H9 (cell line): ENCODE measurements at places on chromosomes 4 and X.
A peak's percentile ranks its signal among the peaks of the same experiment; 100 is the strongest.

DNA sequence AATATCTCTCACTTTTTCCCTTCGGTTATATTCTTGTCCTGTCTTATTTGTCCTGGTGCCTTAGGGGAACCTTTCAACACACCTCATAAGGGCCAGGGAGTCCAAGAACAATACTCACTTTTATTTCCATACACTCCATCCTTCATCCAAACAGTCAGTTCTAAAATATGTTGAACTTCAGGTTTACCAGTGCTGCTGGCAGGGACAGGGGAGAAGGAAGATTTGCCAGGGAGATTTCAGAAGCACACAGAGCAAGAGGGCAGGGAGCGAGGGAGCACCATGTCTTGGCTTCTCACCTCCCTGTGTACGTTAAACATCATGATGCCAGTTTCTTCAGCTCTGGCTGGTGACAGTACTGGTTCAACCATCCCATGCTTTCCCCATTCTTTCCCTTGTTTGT, 631.1 kb upstream of the FAT1 start:
- no peak for DNase-seq

- no peak for DNase-seq
These were observed 77.0 kb upstream of the SPRY1 start for GRCh38 chr4:123319639-123320038.

GRCh38 chr4:113827285-113827684, 65.7 kb upstream of the CAMK2D start:
- DNase-seq, result no peak

DNA sequence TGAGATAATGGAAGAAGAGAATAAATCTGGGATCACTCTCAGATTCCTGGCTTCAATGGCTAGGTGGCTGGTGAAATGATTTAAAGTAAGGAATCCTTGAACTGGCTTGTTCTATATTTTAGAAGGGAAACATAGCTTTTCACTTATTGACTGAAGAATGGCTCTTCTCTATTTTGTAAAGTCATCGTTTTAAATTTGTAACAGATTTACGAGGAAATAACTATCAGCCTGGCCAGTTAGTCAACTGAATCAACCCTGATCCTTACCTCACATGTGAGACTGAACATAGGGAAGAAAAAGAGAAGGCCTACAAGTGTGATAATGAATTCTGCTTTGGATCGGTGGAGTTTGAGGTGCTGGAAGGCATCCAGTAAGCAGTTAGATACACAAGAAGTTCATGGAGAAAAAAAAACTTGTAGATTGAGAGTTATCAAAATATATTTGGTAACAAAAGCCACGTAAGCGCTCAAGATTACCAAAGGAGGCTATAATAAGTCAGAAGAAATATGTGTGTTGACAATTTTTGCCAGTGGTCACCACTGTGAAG, 12.0 kb downstream of the AREG start:
- DNase-seq, result no peak

DNA sequence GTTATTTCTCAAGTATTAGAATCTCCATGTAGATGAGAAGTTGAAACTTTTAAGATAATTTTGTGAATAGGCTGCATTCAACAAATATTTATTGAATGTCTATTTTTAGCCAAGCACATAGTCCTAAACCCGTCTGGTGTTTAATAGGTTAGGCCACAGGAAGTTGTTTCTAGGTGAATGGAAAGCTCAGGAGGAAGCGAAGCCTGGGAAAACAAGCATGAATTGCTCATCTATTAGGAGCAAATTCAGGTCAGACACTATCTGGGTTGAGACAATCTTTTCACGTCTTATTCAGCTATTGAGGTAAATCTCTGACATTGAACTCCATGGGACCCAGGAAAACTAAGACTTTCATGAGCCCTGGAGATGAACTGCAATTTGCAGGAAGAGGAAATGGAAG, 43.1 kb upstream of the FREM3 start:
- no peak for DNase-seq

- no peak for DNase-seq
These were observed 125.2 kb downstream of the ELOVL6 start for GRCh38 chr4:110073053-110073845.

DNA sequence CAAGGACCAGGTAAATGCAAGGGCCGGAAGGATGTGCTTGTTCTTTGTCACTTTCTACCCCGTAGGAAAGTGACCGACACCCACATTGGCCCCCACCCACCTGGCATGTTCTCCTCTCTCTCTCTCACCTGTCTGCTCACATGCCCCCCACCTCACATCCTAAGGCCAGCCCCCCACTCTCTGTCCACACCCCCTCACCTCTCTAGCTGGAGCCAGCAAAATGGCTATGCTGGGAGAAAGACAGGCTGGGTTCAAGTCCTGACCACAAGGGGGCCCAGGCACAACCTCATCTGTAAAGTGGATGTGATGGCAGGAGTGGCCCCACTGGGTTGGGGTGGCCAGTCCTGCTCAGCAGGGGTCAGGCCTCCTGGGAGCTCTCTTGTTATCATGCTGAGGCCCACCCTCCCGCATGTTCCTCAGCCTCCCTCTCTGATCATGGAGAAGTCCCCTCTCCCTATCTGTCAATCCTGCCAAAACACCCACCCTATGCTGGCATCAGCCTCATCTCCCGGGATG, 1.7 kb upstream of the PPP2R2C start:
- DNase-seq, result peak; percentile 62

DNA sequence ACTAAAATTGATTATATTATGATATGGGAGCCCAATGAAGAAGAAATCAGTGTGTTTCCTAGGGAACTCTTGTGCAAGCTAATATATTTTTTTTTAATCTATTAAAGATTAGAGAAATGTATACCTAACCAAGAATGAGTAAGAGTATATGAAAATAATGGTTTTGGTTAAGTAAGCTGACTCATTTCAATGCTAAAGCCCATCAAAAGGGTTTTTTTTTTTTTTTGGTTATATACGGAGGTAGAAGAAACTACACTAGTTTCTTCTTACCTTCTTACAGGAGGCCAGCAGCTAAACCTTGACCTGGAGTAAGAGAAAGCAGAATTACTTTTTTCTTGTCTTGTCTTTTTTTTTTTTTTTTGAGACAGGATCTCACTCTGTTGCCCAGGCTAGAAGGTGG, 27.5 kb downstream of the RUFY3 start:
- DNase-seq, result no peak

DNA sequence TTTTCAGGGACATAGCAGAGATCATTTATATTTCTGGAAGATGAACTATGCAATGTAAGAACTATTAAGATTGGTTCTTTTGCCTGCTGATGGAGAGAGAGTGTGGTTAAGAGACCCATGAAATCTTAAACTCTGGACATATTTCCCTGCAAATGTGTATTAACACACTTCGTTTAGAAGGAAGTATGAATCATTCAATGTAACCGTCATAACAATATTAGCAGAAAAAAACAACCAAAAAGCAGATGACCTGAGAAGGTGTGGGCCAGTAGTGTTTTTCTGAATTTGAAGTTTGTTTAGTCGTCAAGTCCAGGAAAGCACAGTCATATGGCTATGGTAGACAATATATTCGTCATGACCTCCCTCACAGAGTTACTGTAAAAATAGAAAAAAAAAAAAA, 2.5 kb upstream of the TMPRSS11D start:
- DNase-seq, result no peak

DNA sequence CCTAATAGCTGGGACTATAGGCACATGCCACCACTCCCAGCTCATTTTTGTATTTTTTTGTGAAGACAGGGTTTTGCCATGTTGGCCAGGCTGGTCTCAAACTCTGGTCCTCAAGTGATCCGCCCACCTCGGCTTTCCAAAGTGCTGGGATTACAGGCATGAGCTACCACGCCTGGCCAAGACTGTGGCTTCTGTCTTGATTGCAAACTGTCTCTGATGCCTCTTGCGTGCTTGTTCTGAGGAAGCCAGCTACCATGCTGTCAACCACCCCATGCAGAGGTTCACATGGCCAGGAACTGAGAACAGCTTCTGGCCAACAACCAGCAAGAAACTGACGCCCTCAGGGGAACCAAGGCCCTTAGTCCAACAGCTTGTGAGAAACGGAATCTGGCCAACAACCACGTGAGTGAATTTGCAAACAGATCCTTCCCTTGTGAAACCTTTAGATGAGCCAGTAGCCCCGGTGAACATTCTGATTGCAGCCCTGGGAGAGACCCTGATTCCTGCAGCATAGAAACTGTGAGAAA, 71.2 kb downstream of the SUPT20HL2 start:
- no peak for DNase-seq

DNA sequence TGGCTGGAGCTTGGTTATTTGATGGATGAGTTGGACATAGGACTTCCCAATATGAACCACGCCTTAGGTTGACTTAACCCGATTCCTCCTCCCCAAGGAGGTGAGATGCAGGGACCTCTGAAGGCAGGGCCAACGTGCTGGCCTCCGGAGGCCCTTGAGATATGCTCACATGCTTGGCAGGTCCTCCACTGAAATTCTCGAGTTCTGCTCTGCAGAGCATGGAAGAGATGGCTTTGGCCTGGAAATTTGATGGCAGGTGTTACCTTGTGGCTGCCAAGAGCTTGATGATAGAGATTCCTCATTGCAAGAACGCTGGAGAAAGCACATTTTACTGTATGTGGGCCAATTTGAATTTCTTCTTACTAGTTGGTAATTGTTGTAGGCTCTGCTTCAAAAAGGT, 117.4 kb upstream of the LIMCH1 start:
- DNase-seq, result no peak

GRCh38 chr4:187158003-187158402, 434.3 kb upstream of the FAT1 start:
- DNase-seq, result no peak

DNA sequence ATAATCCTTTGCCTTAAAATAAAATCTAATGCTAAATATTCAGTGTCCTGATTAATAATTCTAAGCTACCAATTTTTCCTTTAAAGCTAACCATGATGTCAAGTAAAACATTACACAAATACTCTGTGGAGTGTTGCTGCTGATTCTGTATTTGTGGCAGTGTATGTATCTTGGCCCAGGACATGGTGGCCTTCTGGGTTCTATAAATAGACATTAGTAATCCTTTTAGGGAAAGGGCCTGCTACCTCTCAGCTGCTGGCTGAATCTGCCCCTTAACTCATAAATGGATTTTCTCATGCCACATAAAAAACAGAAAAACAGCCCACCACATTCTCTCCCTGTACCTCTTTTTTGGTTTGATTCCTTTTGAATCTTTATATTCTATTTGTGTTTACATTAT, 1.2 kb upstream of the XK start:
- DNase-seq, result no peak

DNA sequence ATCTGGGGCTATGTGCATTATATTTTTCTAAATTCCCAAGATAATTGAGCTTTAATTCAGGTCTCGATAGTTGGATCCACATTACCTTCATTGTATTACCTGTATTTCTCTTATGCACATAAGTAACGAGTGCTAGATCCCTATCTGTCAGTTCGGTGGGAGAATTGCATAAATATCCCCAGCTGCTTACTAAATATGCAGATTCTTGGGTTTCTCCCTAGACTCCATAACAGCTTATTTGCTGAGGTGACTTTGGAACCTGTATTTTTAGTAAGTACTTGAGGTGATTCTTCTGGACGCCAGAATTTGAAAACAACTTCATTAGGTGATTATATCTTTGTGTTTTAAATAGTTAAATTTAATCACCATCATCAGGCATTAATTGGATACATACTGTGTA, 15.0 kb downstream of the UGT8 start:
- DNase-seq, result no peak

DNA sequence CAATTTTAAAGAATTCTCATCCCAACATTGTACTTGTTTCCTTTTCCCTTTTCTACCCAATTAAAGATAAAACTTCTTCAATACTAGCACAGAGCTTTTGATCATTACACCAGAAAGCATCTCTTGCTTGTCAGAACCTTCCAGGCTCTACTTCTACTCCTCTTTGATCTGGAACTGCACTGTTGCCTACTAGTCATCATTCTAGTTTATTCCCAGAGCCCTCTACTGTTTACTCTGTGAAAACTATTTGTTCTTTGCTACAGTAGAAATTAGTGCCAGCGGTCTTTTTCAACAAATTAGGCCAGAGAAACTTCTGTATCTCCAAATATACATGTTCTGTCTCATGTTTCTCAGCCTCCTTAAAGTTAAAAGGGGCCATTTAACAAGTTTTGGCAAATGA, 46.8 kb upstream of the TMPRSS11F start:
- DNase-seq, result no peak

DNA sequence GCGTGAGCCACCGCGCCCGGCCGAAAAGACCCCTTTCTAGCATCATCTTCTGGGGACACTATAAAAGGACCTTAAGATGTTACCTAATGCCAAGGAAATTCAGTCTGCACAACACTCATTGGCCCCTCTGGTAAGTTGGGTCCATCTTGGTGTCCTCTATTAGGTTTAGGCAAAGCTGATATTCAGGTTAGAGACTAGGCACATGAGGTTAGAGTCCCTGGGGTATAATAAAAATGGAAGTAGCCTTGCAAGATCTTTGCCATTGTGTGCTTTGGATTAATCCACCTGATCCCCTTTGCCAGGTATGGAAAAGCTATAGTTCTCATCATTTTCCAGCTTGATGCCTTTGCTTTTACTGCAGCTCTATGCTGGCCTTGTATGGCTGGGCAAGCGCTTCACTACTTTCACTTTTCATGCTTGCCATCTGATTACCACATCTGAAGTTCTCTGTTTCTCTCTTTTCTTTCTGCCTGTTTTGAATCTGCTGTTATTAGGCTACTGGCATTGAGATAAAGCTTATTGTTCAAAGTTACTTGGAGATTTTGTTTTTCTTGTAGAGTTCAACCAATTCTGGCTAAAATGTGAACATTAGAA, 5.4 kb upstream of the ADH4 start:
- DNase-seq, result no peak

GRCh38 chr4:152530600-152530999, 5.3 kb downstream of the FBXW7 start:
- no peak for DNase-seq

- DNase-seq, result no peak
These were observed 10.8 kb downstream of the CTBP1 start for GRCh38 chr4:1237981-1238675.

GRCh38 chr4:10164877-10165283, 48.3 kb upstream of the WDR1 start:
- DNase-seq, result peak; percentile 47

DNA sequence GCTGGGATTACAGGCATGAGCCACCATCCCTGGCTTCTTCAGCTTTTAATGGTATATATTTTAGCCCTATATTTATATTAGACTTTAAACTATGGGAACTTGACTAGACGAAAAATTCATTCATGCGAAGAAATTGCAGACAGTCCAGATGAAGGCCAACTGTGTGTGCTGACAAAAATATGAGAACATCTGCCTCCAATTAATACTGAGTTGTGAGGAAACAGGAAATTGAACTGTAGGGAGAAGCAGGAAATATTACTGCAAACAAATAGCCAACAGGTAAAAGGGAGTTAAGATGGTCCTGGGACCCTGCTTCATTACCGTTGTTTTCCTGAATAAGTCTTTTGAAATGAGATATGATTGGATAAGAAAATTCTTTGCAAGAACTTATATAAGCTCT, 26.3 kb downstream of the MGARP start:
- DNase-seq, result no peak

DNA sequence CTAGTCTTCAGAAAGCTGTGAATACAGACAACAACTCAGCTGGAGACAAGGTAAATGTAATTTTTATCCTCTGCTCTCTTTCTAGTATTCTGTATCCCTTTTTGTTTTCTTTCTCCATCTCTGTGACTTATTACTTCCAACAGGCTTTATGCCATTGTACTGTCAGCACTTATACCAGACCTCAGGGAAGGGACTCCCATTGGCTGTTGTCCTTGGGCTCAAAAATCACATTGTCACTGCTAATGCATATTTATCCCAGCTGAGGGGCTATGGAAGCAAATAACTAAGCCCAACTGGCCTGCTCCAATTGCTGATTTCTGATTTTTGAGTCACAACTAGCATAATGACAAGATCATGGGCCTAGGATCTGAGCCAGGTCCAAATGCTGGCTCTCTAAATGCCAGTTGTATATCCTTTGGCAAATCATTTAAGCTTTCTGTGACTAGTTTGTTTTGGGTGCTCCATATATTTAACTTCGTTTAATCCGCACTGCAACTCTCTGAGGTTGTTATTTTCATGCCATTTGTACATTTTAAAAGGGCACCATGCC, 395.1 kb upstream of the GNPDA2 start:
- DNase-seq, result no peak
